ENCODE measurements at places on chromosomes 6 and 20.

GRCh38 chr6:125144822-125145221, 8.8 kb upstream of the TPD52L1 start:
- no peak for DNase-seq

- no peak for DNase-seq
Measured at GRCh38 chr20:44504402-44505307, 17.2 kb downstream of the SERINC3 start.

GRCh38 chr20:53708129-53708968, 114.7 kb upstream of the ZNF217 start:
- DNase-seq: no peak

GRCh38 chr20:4297127-4297826, 281.9 kb upstream of the RNF24 start:
- DNase-seq: no peak

GRCh38 chr6:149046164-149046821, 271.2 kb upstream of the TAB2 start:
- no peak for DNase-seq

Data from MCF 10A (cell line).